DMS79 treated with DMSO at 0.1 percent for 48 hours (cell line): ENCODE measurements at places on chromosomes 5 and 9.

- DNase-seq = no peak
Observed at GRCh38 chr9:16252616-16253015, 617.9 kb downstream of the BNC2 start.

GRCh38 chr5:96297290-96297689 is 135.8 kb downstream of the PCSK1 start:
- no peak for DNase-seq

GRCh38 chr5:110823571-110823970 is 84.8 kb downstream of the SLC25A46 start:
- no peak for DNase-seq

DNA sequence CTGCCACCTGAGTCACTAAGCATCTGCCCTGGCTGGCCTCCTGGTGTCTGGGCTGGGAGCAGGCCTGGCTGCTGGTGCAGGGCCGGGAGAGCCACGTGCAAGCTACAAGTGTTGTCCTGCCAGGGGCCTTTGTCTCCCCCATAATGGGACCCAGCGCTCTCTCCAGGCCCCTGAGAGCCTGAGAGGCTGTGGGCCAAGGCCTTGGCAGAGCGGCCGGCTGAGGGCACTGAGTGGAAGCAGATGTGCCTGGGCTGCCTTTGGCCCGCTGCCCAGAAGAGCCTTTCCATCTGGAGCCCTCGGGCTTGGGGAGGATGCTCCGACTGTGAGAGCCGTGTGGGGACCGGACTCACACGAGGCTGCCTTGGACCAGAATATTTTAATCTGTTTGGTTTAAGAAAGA is 185.5 kb downstream of the RGS3 start:
- peak; percentile 75 for DNase-seq

- no peak for DNase-seq
Observed at GRCh38 chr5:8949908-8950307, 596.0 kb downstream of the SEMA5A start.

- DNase-seq = no peak
Observed at GRCh38 chr5:38728029-38728428, 117.8 kb upstream of the OSMR start.

DNA sequence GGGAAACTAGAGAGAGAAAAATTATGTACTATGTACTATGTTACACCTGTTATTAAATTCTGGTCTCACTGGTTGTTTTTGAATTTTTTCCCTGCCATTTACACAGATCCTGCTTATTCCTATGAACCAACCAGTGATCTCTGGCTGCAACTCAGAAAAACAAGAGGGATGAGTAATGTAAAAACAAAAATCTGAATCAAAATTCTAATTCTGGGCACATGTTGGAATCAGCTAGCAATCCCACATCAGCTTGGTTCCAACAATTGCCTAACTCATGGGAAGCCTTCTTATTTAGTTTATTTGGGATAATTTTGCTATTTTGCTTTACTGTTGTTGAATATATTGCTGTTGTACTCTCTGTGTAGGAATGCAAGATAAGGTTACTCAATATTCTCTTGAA is 78.3 kb downstream of the PLK2 start:
- DNase-seq = no peak

GRCh38 chr5:166957782-166958181 is 1333.7 kb upstream of the WWC1 start:
- no peak for DNase-seq

- DNase-seq = no peak
Observed at GRCh38 chr9:77954666-77955015, 77.0 kb downstream of the GNAQ start.

DNA sequence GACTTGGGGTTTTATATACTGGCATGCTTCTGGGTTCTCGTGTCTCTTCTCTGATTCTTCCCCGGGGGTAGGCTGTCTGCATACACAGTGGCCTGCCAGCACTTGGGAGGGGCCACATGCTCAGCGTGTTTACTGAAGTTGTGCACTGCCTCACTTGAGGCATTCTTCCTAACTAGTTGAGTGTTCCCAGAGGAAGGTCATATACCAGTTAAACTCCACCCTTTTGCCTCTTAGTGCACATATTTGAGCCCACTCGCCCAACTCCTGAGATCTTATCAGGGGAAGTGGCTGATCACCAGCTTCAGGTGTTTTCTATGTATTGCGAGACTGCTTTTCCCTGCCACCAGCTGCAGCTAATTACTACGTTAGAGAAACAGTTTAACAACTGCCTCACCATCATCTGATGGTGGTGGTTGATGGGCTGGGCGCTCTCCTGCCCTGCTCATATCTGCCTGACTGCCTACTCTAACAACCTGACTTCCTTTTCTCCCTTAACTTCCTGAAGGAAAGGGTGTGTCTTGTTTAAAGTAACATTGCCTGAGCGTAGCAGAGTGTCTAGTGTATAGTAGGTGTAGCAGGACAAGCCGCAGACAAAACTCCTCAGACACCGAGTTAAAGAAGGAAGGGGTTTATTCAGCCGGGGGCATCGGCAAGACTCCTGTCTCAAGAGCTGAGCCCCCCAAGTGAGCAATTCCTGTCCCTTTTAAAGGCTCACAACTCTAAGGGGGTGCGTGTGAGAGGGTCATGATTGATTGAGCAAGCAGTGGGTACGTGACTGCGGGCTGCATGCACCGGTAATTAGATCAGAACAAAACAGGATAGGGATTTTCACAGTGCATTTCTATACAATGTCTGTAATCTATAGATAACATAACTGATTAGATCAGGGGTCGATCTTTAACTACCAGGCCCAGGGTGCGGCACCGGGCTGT is 60.1 kb upstream of the CLINT1 start:
- DNase-seq = peak; percentile 23

- no peak for DNase-seq
Observed at GRCh38 chr9:136584934-136585333, 39.1 kb upstream of the NOTCH1 start.

- DNase-seq = no peak
Observed at GRCh38 chr5:1478271-1479035, 33.2 kb upstream of the SLC6A3 start.

DNA sequence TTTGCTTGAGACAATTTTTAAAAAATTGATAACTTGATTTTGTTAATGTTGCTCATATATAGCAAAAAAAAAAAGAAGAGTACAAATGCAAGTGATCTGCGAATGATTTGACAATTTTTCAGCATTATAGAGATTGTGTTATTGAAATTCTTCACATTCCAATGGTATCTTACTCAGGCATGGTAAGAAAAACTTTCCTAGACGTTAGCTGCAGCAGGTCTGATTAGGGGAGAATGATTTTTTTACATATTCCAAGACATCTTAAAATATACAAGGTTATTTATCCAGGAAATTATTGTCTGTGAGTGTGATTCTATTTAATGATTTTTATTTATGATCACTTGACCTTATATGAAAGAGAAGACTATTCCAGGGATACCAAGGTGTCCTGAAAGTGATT is 361.9 kb downstream of the MAT2B start:
- no peak for DNase-seq
